ENCODE measurements at places on chromosomes 6 and 20.

GRCh38 chr6:63502156-63502555 lies 70.1 kb upstream of the LOC128125822 start:
- no peak for DNase-seq

DNA sequence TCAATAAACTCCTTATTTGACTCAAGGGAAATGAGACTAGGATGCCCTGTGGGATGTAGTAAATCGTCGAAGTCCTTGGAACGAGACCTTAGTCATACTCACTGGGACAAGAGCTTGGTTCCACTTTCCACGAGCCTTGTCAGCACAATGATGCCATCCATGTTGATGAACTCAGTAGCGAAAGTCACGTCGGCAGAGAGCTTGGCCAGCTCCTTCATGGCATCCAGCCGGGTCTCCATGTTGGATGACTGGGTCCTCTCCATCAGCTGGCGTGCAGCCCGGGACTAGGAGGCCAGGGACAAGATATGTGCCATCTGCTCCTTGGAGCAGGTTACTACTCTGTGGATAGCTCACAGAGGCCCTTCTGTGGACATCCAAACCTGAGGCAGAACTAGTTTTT lies 17.5 kb downstream of the ELMO2 start:
- no peak for DNase-seq

GRCh38 chr20:32278199-32278643 lies 770 bp downstream of the KIF3B start:
- DNase-seq = no peak

DNA sequence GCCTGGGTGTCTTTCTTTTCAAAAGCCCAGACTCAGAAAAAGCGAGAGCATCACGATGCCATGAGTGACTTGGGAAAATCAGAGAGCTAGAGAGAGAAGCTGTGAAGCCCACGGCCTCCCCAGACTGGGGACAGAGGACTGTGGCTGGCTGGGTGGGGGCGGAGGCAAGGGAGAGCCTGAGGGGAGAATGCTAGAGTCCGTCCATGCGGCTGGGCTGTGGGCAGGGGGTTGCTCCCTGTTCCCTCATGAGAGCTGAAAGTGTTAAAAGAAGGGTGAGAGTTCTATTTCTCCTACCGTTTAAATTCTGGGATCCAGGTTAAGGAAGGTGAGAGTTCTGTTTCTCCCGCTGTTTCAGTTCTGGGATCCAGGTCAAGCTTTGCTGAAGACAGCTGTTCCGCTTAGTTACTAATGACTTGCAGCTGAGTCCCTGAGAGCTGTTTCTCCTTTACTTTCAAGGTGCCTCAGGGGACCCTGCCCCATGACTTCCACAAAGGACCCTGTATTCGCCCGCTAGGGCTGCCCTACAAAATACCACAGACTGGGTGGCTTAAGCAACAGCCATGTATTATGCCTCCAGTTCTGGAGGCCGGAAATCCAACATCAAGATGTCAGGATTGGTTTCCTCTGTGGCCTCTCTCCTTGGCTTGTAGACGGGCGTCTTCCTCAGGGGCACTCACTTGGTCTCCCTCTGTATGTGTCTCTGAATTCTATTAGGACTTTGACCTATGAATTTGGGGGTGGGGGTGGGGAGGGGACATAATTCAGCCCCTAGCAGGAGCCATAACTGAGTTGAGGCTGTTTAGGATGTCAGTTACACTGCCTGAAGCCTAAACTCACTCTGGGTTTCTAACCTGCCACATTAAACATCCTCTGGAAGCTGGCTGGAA lies 127.0 kb downstream of the PXDC1 start:
- no peak for DNase-seq

DNA sequence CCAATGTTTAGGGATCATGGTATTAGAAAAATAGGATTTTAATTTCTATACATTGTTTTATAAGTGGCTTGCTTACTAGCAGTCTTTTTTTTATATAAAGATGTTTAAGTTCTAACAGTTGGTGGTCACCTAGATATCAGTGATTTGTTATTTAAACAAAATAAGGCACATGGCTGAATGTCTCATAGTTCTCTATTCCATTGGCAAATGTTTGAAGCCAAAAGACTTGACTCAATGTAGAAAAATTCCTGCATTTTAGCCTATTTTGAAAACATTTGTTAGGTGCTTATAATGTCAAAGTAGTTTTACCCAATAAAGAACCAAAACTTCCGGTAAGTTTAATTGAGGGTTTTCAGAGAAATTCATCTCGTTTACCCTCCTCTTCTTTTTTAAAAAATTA lies 26.8 kb downstream of the MAPK14 start:
- no peak for DNase-seq

GRCh38 chr20:57529160-57529585 lies 4.2 kb upstream of the CTCFL start:
- DNase-seq = no peak

DNA sequence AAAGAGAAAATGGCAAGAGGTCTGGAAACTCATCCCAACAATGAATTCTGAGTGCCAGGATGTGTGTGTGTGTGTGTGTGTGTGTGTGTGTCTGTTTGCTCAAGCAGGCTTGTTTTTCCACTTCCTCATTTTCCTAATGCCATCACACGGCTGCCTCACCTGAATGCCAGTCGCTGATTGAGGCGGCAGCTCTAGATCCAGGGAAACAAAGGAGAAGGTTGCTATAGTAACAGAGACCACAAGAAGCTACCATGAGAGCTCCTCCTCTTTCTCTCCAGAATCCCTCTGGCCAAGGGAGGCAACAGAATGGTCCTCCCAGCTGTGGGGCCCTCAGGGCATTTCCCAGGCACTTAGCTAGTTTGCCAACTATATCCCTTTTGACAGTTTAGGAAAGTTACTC lies 241.1 kb upstream of the TSHZ2 start:
- peak; percentile 39 for DNase-seq

DNA sequence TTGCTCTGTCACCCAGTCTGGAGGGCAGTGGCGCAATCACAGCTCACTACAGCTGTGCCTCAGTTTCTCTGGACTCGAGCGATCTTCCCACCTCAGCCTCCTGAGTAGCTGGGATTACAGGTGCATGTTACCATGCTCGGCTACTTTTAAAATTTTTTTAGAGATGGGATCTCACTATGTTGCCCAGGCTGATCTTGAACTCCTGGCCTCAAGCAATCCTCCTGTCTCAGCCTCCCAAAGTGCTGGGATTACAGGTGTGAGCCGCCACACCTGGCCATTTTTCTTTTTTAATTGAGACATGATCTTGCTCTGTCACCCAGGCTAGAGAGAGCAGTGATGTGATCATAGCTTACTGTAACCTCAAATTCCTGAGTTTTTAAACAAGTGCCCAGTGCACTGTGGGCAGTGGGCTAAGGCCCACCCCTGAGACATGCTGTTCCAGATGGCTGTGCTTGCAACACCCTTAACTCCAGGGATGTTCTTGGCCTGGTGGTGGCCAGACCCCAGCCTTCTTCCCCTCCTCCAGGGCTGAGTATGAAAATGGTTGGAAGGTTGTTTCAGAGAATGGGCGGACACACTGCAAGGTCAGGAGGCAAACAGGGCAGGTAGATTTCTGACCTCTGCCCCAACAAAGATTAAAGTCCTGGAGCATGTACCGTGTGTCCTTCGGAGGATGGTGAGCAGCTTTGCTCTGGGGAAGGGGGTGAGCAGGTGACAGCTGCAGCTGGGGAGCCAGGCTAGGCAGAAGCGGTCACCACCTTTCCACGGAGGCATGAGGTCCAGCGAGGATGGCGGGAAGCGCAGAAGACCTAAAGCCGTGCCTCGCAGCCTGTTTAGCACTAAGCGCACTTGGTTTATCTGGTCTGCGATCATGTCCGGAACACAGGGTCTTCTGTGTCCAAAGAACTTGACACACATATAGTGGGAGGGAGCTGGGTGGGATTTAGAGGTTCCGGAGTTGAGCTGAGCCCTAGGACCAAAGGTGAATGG lies 1.4 kb upstream of the FAM83C start:
- no peak for DNase-seq

- DNase-seq = no peak
These were observed 63.2 kb downstream of the PDE10A start for GRCh38 chr6:165599596-165600487.

GRCh38 chr6:6808343-6808742 lies 219.8 kb downstream of the LY86 start:
- DNase-seq = no peak

GRCh38 chr20:34069341-34070078 lies 42.5 kb downstream of the EIF2S2 start:
- DNase-seq = peak; percentile 89

DNA sequence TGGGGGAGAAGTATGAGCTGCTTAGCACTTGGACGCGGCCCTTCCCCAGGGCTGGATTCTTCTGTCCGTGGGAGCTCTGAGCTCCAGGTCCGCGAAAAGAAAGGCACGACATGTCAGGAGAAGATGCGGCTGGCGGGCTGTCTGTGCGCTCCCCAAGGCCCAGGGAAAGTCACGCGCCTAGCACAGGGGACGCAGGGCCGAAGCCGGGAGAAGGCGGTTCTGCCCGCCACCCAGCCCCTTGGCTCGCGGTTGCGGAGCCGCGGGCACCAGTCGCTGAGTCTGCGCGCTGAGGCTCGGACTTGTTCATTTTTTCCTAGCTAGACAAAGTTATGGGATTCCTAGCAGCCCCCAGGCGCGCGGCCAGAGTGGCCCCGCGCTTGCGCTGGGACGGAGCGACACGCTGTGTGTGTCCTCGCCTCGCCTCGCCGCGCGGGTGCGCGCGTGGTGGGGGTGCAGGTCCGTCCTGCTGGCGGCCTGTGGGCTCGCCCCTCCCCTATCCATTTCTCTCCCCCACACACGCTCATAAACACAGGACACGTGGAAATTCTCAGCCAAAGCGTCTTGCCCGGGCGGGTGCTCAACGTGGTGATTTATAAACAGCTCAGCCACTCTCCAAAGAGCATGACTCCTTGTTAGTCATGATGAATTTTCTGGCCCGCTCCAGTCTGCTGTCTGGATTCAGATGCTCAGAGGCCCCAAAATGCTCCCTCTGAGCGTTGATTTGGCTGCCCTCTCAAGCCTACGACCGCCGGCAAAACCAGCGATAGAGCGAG lies 1.9 kb upstream of the POU3F2 start:
- no peak for DNase-seq
